Body of pancreas (tissue), 4 donors: ENCODE measurements at places on chromosomes 4 and X. TPM values are rescaled to one million over a fixed set of nuclear protein-coding genes. Genes with fewer than 3 reads are reported as not detected.

The CXorf49 gene
- not detected for total RNA-seq

GRCh38 chrX:53261355-53261972 lies 19.9 kb downstream of the IQSEC2 start:
- no peaks in the 10 kb centered on the region for H3K27me3 ChIP-seq
- DNase-seq, result no peak
- no peaks in the 10 kb centered on the region for H3K36me3 ChIP-seq

- no peak for DNase-seq
- no peaks in the 10 kb centered on the region for H3K36me3 ChIP-seq
- H3K27ac ChIP-seq, result no peak overlapping the region
- H3K4me1 ChIP-seq, result no peaks in the 10 kb centered on the region
Observed at GRCh38 chrX:72297953-72298730, 7.6 kb downstream of the CITED1 start.

The ODAM gene
- 2.6 TPM for total RNA-seq

GRCh38 chr4:1226144-1226481 lies 22.8 kb downstream of the CTBP1 start:
- peaks cover 21% of the 10 kb centered on the region for H3K36me3 ChIP-seq
- H3K4me3 ChIP-seq, result no peak overlapping the region

The MTHFD2L gene
- total RNA-seq, result 13.2 TPM

- no peak overlapping the region for H3K4me3 ChIP-seq
- H3K4me1 ChIP-seq, result peaks cover 7% of the 10 kb centered on the region
- peak overlapping the region; percentile 64 for H3K27ac ChIP-seq
- no peaks in the 10 kb centered on the region for H3K36me3 ChIP-seq
- no peaks in the 10 kb centered on the region for H3K27me3 ChIP-seq
- no peak for DNase-seq
Observed at GRCh38 chrX:107574054-107574683, 54.1 kb upstream of the PRPS1 start.

DNA sequence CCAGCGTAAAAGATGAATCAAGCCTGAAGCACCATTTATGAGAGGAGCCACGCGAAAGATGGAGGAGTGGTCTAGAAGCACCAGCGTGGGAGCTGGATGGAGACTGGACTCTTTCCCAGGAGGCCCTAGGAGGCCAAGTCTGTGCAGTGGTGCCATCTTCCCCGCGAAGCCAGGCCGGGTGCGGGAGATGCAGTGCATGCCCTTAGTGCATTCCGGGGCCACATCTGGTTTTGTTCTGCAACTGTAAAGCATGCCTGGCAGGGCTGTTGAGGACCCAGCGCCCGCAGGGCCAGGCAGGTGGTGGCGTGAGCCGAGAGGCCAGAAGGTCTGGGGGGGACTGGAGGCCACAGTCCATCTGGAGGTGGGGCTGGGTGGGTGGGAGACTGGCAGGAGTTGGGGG lies 78.6 kb upstream of the ADRA2C start:
- no peaks in the 10 kb centered on the region for H3K27me3 ChIP-seq
- no peaks in the 10 kb centered on the region for H3K4me1 ChIP-seq
- H3K4me3 ChIP-seq, result no peak overlapping the region

The PHEX gene
- not detected for total RNA-seq

GRCh38 chrX:9456250-9457074 lies 8.4 kb upstream of the TBL1X start:
- no peaks in the 10 kb centered on the region for H3K4me1 ChIP-seq
- no peak overlapping the region for H3K4me3 ChIP-seq
- no peak overlapping the region for H3K27ac ChIP-seq
- no peaks in the 10 kb centered on the region for H3K27me3 ChIP-seq
- DNase-seq, result no peak
- H3K36me3 ChIP-seq, result no peaks in the 10 kb centered on the region
